OCI-LY7 (cell line): ENCODE measurements at places on chromosomes 4 and X. TPM values are rescaled to one million over a fixed set of nuclear protein-coding genes. Genes with fewer than 3 reads are reported as not detected.

IKBKG gene
- 31.6 and 34.4 TPM in 2 replicates for total RNA-seq

- no peak for DNase-seq
Observed at GRCh38 chr4:48367016-48367415, 25.7 kb downstream of the SLAIN2 start.

- no peak for DNase-seq
Observed at GRCh38 chrX:153865685-153866084, 20.3 kb downstream of the L1CAM start.

GRCh38 chrX:47264483-47265173 lies 31.8 kb downstream of the USP11 start:
- DNase-seq = no peak

SMAD1 gene
- total RNA-seq = 39.9 and 57.4 TPM in 2 replicates

LNX1 gene
- not detected in 2 replicates for total RNA-seq

GRCh38 chr4:3213106-3213425 lies 35.9 kb upstream of the MSANTD1 start:
- DNase-seq = no peak

GRCh38 chr4:121061215-121061614 lies 11.1 kb downstream of the NDNF start:
- DNase-seq = no peak

- no peak for DNase-seq
Observed at GRCh38 chrX:2933125-2933900, 4.2 kb upstream of the ARSD start.

COX7B2 gene
- not detected in 2 replicates for total RNA-seq

DNA sequence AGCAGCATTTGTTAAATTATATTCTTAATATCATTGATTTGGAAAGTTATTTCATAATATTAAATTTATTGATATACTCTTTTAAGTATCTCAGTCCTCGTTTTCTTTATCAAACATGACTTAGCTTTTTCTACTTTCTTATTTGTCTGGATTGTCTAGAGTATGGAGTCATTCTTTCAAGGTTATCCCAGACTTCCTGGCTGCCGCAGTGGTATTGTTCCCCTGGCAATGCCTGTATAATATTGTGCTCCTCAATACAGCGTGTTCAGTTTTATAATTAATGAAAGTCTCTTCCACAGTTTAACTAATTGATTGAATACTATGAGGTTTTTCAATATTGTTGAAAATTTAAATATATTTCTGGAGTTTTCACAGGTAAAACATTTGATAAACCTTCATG lies 310.9 kb downstream of the ANKRD50 start:
- DNase-seq = no peak

- no peak for DNase-seq
Observed at GRCh38 chr4:168150420-168151050, 58.2 kb downstream of the ANXA10 start.

CXorf49 gene
- not detected in 2 replicates for total RNA-seq

DNA sequence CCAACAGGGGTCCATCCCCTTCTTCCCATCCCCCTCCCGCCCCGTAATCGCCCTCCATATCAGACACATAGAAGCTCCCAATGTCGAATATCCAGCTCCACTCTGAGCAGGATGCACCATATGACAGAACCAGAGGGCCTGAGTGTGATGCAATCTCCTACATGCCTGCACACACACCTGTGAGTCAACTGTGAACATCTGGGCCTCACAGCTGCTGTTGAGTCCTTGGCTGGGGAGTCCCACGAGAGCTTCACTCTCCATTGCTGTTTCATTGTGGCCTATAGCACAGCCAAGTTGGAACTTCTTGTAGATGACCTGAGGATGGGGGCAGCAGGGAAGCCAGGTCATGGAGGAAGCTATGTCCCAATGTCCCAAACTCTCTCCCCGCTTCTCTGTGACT lies 8.2 kb downstream of the SLC38A5 start:
- DNase-seq = no peak

GRCh38 chrX:130246084-130246483 lies 22.6 kb downstream of the ZNF280C start:
- no peak for DNase-seq

GRCh38 chr4:118810991-118811764 lies 24.7 kb downstream of the SEC24D start:
- no peak for DNase-seq

- DNase-seq = no peak
Observed at GRCh38 chr4:85696661-85697060, 221.7 kb downstream of the ARHGAP24 start.

- no peak for DNase-seq
Observed at GRCh38 chr4:139823746-139824145, 158.1 kb downstream of the MGST2 start.

GRCh38 chr4:57661517-57662090 lies 551.4 kb upstream of the IGFBP7 start:
- no peak for DNase-seq

SUV39H1 gene
- 33.0 and 34.2 TPM in 2 replicates for total RNA-seq

APLN gene
- 0.13 TPM in 1 of 2 replicates, not detected in the other for total RNA-seq

FREM3 gene
- total RNA-seq = not detected in 2 replicates

GRCh38 chr4:145069361-145069760 lies 28.6 kb downstream of the ANAPC10 start:
- no peak for DNase-seq

GRCh38 chr4:6395466-6396228 lies 76.8 kb downstream of the PPP2R2C start:
- DNase-seq = no peak

DNA sequence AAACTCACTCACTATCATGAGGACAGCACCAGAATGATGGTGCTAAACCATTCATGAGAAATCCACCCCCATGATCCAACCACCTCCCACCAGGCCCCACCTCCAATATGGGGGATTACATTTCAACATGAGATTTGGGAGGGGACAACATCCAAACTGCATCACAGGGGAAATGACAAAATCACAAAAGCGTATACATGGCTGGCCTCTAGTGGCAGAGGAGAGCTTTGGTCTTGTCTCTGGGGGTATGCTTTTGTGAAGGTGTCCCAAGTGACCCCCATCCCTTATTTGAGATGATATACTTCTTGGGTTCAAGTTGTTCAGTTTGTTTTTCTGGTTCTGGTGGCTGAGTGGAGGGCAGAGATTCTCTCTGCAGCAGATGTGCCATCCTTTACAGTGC lies 8.5 kb upstream of the SETD7 start:
- DNase-seq = peak; percentile 54

DNA sequence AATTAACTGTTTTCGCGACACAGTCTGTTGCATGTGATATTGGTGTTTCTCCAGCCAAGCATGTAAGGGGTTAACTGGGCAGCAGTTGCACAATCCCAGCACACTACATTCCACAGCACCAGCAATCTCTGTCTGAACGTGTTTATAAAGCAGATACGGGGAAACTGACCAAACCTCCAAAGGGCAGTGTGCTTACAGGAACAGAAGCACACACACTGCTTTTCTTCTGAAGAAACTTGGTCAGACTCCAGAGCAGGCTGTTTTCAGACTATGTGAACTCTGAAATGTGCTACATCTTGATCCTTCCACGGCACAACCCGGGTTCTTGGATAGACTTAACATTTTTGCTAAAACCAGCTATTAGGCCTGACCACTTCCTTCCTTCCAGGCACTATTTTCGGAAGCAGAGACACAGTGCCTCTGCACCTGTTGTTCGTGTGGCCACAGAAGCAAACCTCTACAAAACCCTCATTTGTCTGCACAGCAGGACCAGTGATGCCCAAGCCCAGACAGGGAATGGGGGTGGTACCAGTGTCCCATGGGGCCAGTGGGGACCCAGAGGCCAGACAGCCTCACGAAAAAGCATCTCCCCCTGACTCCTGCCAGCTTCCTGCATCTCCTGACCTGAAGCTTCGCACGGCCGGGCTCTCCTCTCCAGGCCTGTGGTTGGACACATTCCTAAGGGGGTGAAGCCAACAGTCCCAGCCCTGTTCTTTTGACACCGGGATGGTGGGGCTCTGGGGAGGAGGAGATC lies 90.1 kb downstream of the IRF2 start:
- peak; percentile 92 for DNase-seq

- DNase-seq = peak; percentile 13
Observed at GRCh38 chr4:73735231-73735630, 5.1 kb upstream of the CXCL8 start.

DNA sequence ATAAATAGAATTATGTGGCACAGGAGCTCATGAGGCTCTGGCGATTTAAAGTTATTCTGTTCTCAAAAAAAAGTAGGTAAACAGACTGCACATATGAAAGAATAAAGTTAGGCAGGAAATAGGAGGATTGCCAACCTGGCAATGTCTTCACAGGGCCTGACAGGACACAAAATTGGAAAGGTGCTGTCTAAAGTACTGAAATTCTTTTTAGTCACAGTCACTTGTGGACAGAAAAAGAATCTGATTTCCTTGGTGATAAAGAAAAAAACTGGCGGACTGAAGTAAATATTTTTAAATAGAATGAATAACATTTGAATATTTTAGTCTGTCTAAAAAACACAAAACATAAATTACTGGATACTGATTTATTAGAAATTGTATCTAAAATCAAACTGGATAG lies 124.4 kb downstream of the VEGFC start:
- DNase-seq = no peak

DNA sequence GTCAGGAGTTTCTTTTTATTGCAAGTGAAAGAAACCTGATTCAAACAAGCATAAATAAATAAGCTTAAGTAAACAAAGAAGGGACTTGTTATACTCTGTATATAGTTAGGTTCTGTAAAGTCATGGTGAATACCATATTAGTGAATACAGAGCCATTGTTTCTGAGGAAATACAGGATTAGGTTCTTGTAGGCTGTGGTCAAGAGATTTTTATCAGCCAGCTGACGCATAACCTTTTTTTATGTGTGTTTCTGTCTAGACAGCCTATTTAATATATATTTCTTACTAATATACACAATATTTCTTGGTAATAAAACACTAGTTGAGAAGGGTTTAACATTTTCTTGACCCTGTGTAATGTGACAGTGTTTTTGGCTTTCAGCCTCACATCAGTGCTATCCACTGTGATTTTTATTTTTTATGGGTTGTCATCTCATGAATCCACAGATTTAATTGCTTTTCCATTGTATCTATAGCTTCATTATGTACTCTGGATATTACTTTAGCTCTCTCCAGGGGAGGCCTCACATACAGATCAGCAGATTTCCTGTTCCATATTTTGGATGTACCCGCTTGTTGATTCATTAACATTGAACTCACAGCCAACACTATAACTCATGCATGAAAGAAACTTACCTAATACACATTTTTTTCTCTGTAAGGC lies 8.0 kb downstream of the HERC3 start:
- no peak for DNase-seq

KLHL4 gene
- not detected in 2 replicates for total RNA-seq

- no peak for DNase-seq
Observed at GRCh38 chrX:10025742-10026493, 58.8 kb downstream of the CLDN34 start.

SSX1 gene
- total RNA-seq = not detected in 2 replicates

GRCh38 chr4:173415885-173416653 lies 17.2 kb upstream of the SCRG1 start:
- no peak for DNase-seq

CDKL2 gene
- total RNA-seq = 0.15 and 0.19 TPM in 2 replicates

- DNase-seq = no peak
Observed at GRCh38 chrX:147894366-147894963, 17.3 kb upstream of the FMR1 start.

- no peak for DNase-seq
Observed at GRCh38 chr4:6881908-6882307, 27.7 kb upstream of the TBC1D14 start.

- DNase-seq = peak; percentile 14
Observed at GRCh38 chr4:184732126-184732525, 1.8 kb downstream of the CENPU start.

DNA sequence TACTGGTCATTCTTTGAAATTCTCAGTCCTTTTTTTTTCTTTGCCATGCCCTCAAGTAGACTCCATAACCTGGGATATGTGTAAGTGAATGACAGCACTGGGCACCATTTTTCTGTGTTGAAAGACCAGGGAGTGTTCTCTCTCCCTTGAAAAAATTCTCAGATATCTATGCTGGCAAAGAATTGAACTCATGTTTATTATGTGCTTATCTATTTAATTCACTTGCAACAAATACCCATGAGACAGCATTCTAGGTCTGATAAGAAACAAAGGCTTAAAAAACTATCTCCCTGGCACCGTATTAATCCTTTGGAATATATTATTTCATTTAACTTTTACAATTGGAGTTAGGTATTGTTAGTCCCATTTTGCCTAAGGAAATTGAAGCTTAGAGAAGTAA lies 36.7 kb downstream of the LARP7 start:
- no peak for DNase-seq

DNA sequence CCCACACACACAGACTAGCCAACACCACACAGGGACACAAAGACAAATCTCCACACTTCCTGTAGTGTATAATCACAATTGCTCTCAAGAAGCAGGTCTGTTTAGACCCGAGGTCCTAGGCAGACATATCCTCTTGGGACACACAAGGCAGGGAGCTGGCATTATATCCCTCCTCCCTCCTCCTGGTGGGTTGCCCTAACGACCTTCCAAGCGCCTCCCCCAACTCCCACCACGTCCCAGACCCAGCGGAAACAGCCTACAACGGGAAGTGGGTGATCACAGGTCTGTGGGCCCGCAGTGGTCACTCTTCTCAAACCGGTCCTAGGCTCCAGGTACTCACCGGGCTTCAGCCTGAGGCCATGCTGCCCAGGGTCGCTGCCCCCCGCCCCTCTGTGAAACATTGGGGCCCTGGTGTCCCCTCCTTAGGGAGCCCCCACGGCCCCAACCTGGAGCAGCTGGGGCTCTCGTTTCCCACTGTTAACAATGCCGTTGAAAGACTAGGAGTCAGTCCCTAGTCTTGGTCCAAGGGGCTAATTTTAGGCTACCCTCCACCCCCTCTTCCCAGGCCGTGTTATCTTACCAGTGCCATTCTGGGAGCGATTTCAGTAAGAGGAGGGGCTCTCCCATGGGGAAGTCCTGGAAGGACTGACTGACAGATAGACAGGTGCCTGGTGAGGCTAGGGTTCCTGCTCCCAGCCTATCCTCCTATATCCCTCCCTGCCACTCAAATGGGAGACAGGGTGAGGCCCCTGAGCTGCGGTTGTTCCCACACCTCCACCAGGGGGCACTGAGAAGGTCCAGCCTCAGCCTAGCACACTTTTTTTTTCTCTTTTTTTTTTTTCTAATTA lies at the start of gene ASB12:
Gene ASB12 (minus strand): TSS at position 485 of the 848 bp plus-strand sequence. CDS start 4,957 bp downstream, outside the sequence.
- no peak for DNase-seq

- DNase-seq = no peak
Observed at GRCh38 chr4:10974371-10974770, 289.8 kb upstream of the CLNK start.

- no peak for DNase-seq
Observed at GRCh38 chrX:122625821-122626220, 558.3 kb upstream of the GRIA3 start.

- DNase-seq = peak; percentile 27
Observed at GRCh38 chrX:49041744-49042580, 1.2 kb downstream of the TFE3 start.
